LoVo (cell line): ENCODE measurements at places on chromosomes 11 and 22.
A peak's percentile ranks its signal among the peaks of the same experiment; 100 is the strongest.

DNA sequence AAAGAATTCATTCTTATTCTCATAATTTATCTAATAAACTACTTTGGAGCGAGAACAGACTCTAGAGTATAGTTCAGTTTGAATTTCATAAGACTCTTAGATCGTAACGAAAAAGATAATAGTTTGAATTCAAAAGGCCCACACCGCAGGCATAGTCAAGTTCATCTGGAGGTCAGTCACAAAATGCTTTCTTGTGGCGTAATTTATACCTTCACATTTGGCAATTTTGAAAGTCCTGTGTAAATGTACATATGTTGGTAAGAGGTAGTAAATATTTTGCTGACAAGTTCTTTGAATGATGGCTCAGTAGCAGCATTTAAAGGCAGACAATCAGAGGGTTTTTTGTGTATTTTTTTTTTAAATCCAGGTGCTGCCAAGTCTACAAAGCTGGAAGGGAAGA lies 88.1 kb downstream of the TEAD1 start:
- no peak for DNase-seq

DNA sequence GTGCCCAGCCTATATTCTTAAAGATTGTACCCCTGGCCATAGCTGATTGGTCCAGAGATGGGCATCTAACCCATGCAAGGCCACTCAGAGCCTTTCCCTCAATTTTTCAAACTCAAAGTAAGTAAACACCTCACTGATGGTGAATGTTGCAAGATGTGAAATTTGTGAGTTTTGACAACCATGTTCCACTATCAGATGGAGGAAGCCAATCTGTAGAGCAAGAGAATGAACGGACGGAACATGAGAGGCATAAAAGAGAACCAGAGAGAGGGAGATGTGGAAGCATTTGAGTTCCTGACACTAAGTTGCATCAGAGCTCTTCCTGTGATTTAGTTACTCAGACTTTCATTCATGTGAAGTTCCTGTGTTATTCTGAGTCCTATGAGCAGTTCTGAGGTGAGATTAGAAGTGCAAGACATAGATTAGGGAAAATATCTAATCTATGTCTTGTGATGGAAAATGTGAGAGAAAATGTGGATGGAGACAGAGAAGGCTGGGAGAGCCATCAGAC lies 73.3 kb downstream of the PRSS23 start:
- no peak for DNase-seq

- DNase-seq: no peak
Observed at GRCh38 chr22:24321999-24322398, 51.4 kb downstream of the SPECC1L start.

- no peak for DNase-seq
Observed at GRCh38 chr11:72493426-72494108, 59.2 kb upstream of the CLPB start.

- DNase-seq: no peak
Observed at GRCh38 chr11:41895081-41895480, 435.6 kb upstream of the LRRC4C start.

GRCh38 chr11:94922321-94923003 lies 50.9 kb downstream of the CWC15 start:
- no peak for DNase-seq

- no peak for DNase-seq
Observed at GRCh38 chr11:87451395-87451794, 413.7 kb downstream of the TMEM135 start.

GRCh38 chr22:43000441-43001175 lies 14.3 kb downstream of the PACSIN2 start:
- DNase-seq: no peak

GRCh38 chr11:30585892-30586250 lies 282 bp downstream of the MPPED2 start:
- DNase-seq: no peak

GRCh38 chr11:85893395-85893794 lies 38.2 kb downstream of the CCDC83 start:
- DNase-seq: no peak

GRCh38 chr22:44202261-44202789 lies 21.6 kb downstream of the PARVG start:
- DNase-seq: peak; percentile 20
